ENCODE measurements at places on chromosomes 6 and 20.

DNA sequence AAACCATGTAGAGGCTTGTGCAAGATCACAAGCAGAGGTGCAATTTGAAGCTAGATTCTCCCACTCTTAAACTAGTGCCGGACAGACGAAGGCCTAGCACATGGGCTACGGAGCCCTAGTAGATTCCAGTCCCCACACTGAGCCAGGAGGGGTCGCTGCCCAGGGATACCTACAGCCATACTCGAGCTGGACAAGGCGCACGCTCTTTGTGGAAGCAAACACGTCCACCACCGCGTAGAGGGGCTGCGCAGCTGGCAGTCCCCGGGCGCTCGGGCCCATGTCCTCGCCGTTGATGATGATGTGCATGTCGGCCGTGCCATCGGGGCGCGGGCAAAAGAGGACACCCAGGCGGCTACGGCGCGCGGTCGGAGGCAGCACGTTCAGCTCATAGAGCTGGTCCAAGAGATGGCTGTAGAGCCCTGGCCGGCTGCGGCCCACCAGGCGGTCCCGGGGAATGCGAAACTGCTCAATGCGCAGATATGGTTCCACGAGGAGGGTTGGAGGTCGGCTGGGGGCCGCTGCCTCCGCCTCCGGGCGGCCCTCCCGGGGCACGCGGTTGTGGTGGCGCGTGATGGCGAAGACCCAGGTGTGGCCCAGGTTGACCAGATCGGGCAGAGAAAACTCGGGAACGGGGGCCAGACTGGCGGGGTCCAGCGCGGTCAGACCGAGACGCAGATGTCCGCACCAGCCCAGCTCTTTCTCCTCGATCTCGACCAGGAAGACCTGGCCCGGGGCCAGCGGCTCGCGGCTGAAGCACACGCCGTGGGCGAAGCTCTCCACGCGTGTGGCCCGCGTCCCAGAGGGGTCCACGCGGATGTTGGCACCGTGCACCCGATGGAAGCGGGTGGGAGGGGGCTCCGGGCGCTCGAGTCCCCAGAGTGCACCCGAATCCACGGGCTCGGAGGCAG lies 677 bp downstream of the NEURL2 start:
- DNase-seq: peak; percentile 81

DNA sequence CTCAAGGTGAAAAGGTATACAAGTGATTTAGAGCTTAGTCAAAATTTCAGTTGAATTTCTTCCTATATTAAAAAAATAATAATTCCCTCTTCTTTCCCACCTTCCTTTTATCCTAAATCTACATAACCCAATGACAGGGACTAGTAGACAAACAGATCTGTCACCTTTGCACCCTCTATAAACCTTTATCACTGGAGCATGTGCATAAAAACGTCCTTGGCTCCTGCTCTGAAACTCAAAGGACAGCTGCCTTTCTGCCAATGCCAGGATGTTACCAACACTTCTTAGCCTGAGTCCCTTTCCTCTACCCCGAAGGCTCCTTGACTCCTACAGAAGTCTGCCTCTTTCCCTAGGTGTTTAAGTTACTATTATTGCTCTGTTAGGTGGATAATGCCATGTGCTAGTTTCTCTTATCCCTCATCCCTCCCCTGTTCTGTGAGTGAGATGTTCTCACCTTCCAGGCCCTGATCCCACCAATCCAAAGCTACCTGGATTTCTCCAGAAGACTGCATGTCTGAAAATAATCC lies 4.3 kb downstream of the CLVS2 start:
- no peak for DNase-seq

DNA sequence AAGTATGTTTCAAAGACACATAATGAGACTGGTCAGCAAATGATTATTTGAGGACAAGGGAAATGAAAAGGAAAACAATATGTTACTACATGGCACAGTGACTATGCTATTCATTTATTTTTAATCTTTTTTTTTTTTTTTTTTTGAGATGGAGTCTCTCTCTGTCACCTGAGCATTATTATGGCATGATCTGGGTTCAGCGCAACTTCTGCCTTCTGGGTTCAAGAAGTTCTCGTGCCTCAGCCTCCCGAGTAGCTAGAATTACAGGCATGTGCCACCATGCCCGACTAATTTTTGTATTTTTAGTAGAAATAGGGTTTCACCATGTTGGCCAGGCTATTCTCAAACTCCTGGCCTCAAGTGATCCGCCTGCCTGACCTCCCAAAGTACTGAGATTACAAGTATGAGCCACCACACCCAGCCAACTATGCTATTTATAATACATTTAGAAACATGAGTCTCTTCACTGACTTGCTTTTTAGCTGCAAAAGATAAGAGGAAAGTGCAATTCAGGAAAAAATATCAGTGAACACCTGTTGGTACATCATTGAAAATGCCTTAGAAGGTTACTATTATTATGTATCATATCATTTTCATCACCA lies 3.4 kb downstream of the CALHM4 start:
- DNase-seq: no peak

- peak; percentile 88 for DNase-seq
Measured at GRCh38 chr6:158474961-158475343, 84.9 kb upstream of the TMEM181 start.

DNA sequence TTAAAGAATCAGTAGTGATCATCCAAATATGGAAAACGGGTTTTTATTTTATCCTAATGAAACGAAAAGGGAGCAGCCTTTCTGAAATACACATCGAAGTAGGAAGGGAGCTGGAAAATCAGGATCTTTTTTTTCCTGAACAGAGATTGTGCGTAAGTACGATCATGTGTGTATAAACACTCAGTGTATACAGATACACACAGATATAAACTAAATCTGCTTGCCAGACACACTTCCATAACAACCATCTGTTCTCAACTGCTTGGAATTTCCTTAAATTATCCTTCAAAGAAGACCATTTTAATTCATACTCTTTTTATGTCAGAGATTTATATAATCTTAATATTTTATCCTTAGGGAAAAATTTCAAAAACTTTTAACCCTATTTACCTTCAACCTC lies 110.7 kb downstream of the CHD6 start:
- no peak for DNase-seq

GRCh38 chr6:4366635-4367395 lies 231.4 kb upstream of the ECI2 start:
- no peak for DNase-seq

- no peak for DNase-seq
Measured at GRCh38 chr6:15927531-15928225, 201.2 kb upstream of the MYLIP start.

GRCh38 chr20:50050214-50050613 lies 62.7 kb downstream of the UBE2V1 start:
- no peak for DNase-seq

- DNase-seq: no peak
Measured at GRCh38 chr6:36735110-36736071, 37.8 kb downstream of the RAB44 start.

DNA sequence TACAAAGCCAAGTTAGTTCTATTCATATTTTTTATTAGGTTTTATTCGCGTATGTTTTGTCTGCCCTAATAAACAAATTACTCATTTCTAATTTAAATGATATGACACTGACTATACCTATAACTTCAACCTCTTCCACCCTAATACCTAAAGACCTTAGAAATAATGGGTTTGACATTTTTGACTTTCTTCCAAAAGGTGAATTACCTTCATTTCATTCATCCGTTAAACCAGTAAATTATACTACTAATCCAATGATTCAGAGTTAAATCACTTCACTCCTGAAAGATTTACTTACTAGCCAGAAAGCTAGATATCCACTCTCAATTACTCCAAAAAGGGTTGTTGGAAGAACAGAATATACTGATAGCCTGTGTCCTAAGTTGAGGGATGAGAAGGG lies 5.2 kb downstream of the MRPS10 start:
- DNase-seq: no peak

- DNase-seq: no peak
Measured at GRCh38 chr6:32852844-32853540, 512 bp downstream of the TAP1 start.

- DNase-seq: peak; percentile 10
Measured at GRCh38 chr6:135145063-135145800, 35.9 kb upstream of the MYB start.

GRCh38 chr20:32271620-32272019 lies 5.8 kb upstream of the KIF3B start:
- no peak for DNase-seq

- DNase-seq: no peak
Measured at GRCh38 chr6:168418711-168419121, 22.3 kb upstream of the SMOC2 start.

DNA sequence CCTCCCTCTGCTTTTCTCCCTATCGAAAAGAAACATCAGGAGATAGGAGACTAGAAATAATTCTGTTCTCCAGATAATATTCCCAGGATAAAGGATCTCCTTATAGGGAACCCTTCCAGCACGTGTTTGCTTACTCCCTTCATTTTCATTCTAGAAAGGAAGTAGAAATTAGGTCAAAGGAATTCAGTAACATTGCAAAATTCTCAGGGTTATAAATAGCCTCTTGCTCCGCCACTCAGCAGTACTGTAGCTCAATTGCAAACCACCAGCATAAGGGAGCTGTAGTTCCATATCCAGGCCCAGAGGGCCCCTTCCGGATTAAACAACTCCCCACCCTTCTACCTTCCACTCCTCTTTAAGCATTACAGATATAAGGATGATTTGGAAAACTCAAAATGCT lies 6.2 kb downstream of the ELMO2 start:
- no peak for DNase-seq

DNA sequence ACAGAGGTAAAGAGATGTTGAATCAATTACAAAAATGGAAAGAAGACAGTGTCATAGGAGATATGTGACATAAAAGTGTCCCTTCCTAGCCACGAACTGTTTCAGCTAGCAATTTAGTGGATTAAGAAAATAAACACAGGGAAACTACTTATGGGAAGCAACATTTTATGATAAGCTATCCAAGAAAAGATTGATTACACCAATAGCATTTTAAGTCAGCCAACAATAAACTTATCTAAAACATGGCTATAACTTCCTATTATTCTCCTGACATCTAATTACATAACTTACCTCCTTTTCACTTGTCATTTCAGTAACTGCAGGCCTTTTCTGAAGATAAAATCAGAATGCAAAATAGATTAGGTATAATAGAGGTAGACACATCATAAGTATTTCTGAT lies 111.4 kb downstream of the PTPRK start:
- DNase-seq: no peak

DNA sequence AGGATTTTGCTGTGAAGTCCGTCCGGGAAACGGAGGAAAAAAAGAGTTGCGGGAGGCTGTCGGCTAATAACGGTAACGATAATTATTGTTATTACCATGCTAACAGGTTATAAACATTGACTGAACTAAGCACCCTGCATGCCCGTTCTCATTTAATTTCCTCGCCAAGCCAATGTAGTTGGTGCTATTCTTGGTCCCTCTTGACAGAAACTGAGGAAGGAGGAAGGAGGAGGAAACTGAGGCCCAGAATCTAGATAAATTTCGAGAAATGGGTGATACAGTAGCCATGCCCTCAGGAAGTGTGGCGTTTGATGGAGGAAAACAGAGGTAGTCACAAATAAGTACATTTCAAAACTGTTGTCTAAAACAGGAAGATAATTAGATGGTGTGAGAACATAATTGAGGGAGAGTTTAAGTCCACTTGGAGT lies 474 bp downstream of the TPX2 start:
- no peak for DNase-seq

GRCh38 chr20:3929713-3930060 lies 40.5 kb downstream of the PANK2 start:
- DNase-seq: no peak

- DNase-seq: no peak
Measured at GRCh38 chr20:1888796-1889463, 6.3 kb upstream of the SIRPA start.

GRCh38 chr6:140561701-140562100 lies 1187.3 kb upstream of the CITED2 start:
- no peak for DNase-seq

DNA sequence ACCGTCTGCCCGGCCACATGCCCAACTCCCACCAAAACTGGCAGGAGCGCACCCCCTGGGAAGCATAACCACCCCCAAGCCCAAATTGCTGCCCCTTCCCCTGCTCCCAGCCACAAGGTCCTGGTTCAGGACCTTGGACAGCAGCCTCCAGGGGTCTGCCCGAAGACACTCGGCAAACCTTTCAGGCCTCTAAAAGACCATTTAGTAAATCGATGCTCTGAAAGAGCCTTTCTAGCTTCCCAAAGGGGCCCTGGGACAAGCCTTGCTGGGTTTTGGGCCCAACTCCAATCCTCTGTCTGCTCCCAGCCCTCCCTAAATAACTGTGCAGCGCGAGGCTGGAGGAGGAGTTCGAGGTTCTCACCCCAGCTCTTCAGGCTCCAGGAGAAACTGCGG lies 30.5 kb downstream of the GRM4 start:
- DNase-seq: no peak

GRCh38 chr20:37564388-37565133 lies 36.9 kb upstream of the BLCAP start:
- no peak for DNase-seq

GRCh38 chr20:50519036-50519762 lies 9.0 kb downstream of the PTPN1 start:
- no peak for DNase-seq

GRCh38 chr6:43193929-43194328 lies 11.9 kb downstream of the CUL9 start:
- DNase-seq: no peak

DNA sequence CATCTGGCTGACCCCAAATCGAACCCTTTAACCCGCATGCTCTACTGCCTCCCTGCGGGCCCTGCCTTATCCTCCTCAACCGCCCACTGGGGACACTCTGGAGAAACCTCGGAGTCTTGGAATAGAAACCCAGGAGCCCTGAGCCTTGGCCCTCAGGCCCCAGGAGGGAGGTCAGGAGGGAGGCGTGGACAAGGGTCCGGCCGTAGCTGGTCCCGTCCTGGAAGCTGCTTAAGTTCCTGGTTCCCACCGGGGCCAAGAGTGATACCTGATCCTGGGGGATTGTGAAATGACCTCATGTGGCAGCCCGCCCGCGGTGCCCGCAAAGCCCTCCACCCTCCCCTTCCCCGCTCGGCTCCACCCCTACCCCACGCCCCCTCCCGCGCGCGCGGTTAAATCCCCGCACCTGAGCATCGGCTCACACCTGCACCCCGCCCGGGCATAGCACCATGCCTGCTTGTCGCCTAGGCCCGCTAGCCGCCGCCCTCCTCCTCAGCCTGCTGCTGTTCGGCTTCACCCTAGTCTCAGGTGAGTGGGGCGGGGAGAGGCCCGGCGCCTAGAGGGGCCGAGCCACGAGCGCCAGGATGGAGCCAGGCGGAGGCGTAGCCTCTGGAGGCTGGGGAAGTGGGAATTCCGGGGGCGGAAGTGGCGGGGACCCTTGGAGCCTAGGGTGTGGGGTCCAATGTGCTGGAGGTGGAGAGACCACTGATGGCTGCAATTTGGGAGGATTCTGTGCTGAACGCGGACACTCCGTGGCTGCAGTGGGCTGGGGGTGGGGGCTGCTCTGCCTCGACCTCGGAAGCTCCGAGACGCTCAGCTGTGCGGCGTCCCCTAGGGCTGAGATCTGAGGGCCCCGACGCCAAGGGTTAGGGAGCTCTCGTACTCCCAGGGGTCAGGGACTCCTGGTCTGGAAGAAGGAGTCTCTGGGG lies at the start of gene WFDC2:
TSS of gene WFDC2 (plus strand) at position 418 of the 926 bp plus-strand sequence. CDS start at position 447, 29 bp downstream.
- no peak for DNase-seq

- no peak for DNase-seq
Measured at GRCh38 chr6:111987295-111987694, 66.6 kb upstream of the CCN6 start.
